SHP77 (cell line): ENCODE measurements at places on chromosomes 7 and 10.

DNA sequence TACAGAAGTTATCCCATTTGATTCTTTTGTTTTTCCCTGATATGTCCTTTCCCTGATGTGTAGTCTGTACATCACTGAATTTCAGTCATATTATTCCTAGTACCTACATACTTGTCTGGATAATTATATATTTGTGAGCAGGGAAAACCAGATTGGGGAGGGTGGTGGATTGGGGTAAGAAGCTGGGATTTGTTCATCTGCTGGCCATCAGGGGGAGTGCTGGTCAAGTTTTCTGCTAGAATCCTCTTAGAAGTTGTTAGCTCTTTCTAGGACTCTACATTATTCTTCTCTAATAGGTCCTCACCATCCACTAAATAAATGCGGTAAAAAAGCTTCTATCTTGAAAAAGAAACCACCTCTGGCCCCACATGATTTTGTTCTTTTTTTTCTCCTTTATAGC, 232.7 kb upstream of the TAC1 start:
- peak; percentile 2 for DNase-seq

DNA sequence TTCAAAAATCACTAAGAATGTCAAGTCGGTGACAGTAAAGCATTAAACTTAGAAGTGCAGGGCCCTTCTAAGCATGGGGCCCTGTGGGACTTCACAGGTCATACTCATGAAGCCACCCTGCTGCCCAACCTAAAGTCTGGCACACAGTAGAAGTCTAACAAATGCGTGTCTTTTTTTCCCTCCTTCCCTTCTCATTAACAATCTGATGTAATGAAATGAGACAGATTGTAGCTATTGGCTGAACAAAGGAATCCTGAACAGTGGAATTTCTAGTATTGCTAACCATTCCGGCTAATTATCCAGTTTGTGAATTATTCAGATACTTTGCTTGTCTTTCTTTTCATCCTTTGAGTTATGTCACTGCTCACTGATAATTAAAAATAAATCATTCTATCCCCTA, 369.9 kb downstream of the WDR11 start:
- DNase-seq: no peak

- no peak for DNase-seq
Measured at GRCh38 chr10:5968037-5968680, 9.2 kb downstream of the IL15RA start.

- no peak for DNase-seq
Measured at GRCh38 chr10:3835770-3836169, 50.8 kb upstream of the KLF6 start.

DNA sequence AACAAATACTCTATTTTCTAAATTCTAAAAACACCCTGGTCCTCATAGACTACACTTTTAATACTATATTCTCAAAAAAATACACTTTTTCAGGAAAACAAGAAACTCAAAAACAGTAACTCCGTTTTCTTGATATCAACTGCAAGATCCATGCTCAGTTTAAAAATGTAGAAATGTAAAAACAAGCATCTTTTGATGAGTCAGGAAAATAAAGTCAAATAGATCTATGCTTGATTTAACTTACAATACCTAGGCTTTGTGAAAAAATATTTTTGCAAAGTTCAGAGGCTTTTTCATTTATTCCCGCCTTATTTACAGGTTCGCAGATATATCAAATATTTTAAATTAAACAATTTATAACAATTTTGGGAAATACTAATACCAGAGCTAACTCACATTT, 33.6 kb downstream of the POT1 start:
- DNase-seq: no peak

GRCh38 chr10:110821508-110821907, 50.2 kb upstream of the PDCD4 start:
- no peak for DNase-seq

- DNase-seq: no peak
Measured at GRCh38 chr10:101558671-101559595, 29.1 kb downstream of the POLL start.

DNA sequence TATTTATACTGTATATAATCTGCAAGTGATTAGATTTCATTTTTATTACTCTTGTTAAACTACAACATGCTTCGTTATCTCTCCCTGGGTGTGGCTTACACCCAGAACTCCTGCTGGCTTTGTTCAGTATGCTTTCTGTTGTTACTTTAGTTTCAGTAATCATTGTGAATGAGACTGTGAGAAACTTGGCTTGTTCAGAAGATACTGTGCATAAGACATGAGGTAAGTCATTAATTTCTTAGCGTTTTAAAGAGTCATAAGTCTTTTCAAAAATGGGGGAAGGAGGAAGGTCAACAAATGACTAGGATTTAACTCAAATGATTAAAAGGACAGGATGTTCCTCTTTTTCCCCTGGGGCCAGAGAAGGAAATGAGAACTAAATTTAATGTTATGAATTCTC, 11.6 kb upstream of the ADD3 start:
- DNase-seq: no peak
